Activated CD4-positive, alpha-beta memory T cell treated with anti-CD3 and anti-CD28 coated beads for 36 hours (primary cell): ENCODE measurements at places on chromosomes 3 and 15. TPM values are rescaled to one million over a fixed set of nuclear protein-coding genes. Genes with fewer than 3 reads are reported as not detected.
A peak's percentile ranks its signal among the peaks of the same experiment; 100 is the strongest.

GRCh38 chr15:29270169-29270955 is 740 bp upstream of the NSMCE3 start:
- H3K27me3 ChIP-seq, result no peaks in the 10 kb centered on the region
- H3K4me3 ChIP-seq, result peak overlapping the region; percentile 88
- H3K27ac ChIP-seq, result peak overlapping the region; percentile 96

- DNase-seq, result peak; percentile 5
- no peaks in the 10 kb centered on the region for H3K4me1 ChIP-seq
Measured at GRCh38 chr3:126133606-126134005, 46.8 kb downstream of the ALDH1L1 start.

The CTXND1 gene
- total RNA-seq, result not detected

DNA sequence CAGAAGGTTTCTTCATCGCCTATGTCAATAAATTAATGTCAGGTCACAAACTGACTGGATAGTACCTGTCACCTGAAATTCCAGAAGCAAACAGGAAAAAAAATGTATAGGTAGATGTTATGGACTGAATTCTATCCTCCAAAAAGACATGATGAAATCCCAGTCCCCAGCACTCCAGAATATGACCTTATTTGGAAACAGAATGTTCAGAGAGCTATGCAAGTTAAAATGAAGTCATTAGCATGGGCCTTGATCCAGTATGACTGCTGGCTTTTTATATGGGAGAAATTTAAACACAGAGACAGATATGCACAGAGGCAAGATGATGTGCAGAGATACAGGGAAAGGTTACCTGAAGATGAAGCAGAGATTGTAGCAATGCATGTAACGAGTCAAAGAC is 953.4 kb downstream of the ZPLD1 start:
- H3K36me3 ChIP-seq, result no peaks in the 10 kb centered on the region
- no peaks in the 10 kb centered on the region for H3K27me3 ChIP-seq
- DNase-seq, result no peak

GRCh38 chr3:38907426-38907825 is 91.4 kb upstream of the SCN10A start:
- peaks cover 1% of the 10 kb centered on the region for H3K27me3 ChIP-seq
- no peak overlapping the region for H3K27ac ChIP-seq
- no peak overlapping the region for H3K4me3 ChIP-seq
- H3K4me1 ChIP-seq, result no peaks in the 10 kb centered on the region
- DNase-seq, result no peak

DNA sequence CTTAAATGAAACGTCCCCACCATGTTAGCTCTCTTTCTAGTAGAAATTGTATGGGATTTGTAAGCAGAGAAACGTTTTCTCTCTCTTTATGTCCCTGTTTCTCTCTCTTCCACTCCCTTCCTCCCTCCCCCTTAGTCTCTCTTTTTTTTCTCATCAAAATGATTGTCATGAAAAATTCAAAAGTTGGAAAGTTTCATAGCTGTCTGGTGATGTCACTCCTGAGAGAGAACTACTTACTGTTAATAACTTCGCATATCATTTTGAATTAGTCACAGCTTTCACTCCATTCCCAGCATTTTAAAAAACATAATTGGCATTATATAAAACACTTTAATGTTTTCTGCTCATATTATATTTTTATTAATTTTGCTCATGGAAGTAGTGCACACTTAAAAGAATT is 331.1 kb downstream of the C3orf38 start:
- H3K27me3 ChIP-seq, result no peaks in the 10 kb centered on the region
- no peak overlapping the region for H3K27ac ChIP-seq
- no peaks in the 10 kb centered on the region for H3K36me3 ChIP-seq
- H3K4me1 ChIP-seq, result no peaks in the 10 kb centered on the region

The CFAP20DC gene
- total RNA-seq, result 2.4 TPM

GRCh38 chr3:38131621-38132369 is 5.1 kb downstream of the ACAA1 start:
- H3K4me3 ChIP-seq, result no peak overlapping the region
- peaks cover 37% of the 10 kb centered on the region for H3K36me3 ChIP-seq
- DNase-seq, result peak; percentile 48
- no peak overlapping the region for H3K27ac ChIP-seq

- no peak overlapping the region for H3K27ac ChIP-seq
- DNase-seq, result no peak
- H3K36me3 ChIP-seq, result no peaks in the 10 kb centered on the region
Measured at GRCh38 chr15:92418864-92419263, 25.2 kb downstream of the ST8SIA2 start.

DNA sequence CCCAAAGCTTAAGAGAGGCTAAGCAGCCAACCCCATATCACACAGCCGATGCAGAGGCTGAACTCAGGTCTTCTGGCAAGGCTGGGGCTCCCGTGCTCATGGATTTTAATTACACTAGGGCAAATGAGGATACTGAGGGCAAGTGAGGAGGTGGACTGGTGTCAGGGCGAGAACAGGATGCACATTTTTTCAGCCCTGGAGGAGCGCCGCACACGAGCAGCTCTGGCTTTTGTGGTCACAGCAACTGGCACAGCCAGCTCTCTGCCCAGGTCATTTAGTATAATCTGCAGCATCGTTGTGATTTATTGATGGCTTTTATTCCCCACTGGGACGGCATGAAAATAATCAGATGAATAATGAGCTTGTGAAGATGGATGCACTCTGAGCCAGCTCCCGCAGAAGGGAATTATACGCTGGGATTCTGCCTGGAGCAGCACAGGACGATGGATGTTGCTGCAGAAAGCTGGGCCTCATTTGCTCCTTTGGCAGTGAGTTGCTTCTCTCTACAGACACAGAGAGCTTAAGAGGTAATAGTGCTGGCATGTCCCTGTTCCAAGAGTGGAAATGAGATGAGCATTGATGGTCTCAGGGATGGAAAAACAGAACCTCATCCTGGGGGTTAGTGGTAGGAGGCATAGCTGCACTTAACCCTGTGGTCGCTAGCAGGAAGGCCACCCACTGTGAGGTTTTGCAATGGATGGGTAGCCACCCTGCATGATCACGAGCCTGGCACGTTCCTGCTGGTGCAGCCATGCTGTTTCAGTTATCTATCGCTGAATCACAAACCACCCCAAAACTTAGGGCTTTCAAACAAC is 135.4 kb downstream of the UACA start:
- H3K4me1 ChIP-seq, result peaks cover 3% of the 10 kb centered on the region
- no peak overlapping the region for H3K27ac ChIP-seq
- H3K27me3 ChIP-seq, result peaks cover 22% of the 10 kb centered on the region
- no peak overlapping the region for H3K4me3 ChIP-seq

DNA sequence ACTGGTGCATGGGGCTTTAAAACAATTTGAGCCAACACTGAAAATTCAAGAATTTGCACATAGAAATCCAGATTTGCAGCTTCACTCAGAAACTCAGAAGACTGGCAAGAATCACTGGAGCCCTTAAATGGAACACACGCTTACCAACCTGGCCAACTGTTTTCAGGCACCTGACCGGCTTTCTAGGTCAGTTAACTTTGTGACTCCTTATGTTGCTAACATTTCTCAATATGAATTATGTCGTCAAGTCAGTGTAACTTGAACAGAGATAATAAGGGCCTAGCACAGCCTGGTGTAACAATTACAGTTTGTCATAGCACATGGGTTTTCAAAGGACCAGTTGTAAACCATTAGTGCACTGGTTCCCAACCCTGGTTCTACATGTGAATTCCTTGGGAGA is 6.8 kb downstream of the CERS3 start:
- H3K36me3 ChIP-seq, result no peaks in the 10 kb centered on the region
- DNase-seq, result no peak
- no peaks in the 10 kb centered on the region for H3K27me3 ChIP-seq

DNA sequence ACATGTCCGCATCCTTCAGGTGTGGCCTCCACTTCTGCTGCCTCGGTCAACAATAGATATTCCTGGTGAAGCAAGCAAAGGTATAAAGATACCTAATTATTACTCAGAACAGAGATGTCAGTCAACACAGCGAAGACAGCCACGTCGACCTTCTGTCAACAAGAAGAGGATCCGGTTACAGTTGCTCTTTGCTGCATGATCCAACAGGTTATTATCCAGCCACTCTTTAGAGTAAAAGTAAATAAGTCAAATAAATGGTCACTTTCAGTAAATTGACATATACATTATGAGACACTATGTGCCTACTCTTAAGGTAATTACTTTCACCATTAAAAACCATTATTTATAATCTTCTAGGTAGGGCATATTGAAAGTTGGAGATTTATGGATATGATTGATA is 356.8 kb upstream of the ATP11B start:
- H3K4me1 ChIP-seq, result no peaks in the 10 kb centered on the region
- H3K27me3 ChIP-seq, result no peaks in the 10 kb centered on the region
- no peak for DNase-seq
- no peak overlapping the region for H3K27ac ChIP-seq
- H3K4me3 ChIP-seq, result no peak overlapping the region
- no peaks in the 10 kb centered on the region for H3K36me3 ChIP-seq
